ENCODE measurements at places on chromosomes 13 and 19.
A peak's percentile ranks its signal among the peaks of the same experiment; 100 is the strongest.

GRCh38 chr19:31676271-31677004 is 327.2 kb upstream of the TSHZ3 start:
- DNase-seq, result no peak

- DNase-seq, result no peak
These were observed 379.0 kb downstream of the DNAJC15 start for GRCh38 chr13:43402380-43402779.

- DNase-seq, result no peak
These were observed 29.0 kb downstream of the BTBD2 start for GRCh38 chr19:1986357-1987162.

GRCh38 chr19:53537521-53538377 is at the start of gene ZNF331:
Gene ZNF331, plus strand, starts transcription at chr19:53538145. Its CDS starts 31,232 bp downstream, at chr19:53569377.
- peak; percentile 19 for DNase-seq

DNA sequence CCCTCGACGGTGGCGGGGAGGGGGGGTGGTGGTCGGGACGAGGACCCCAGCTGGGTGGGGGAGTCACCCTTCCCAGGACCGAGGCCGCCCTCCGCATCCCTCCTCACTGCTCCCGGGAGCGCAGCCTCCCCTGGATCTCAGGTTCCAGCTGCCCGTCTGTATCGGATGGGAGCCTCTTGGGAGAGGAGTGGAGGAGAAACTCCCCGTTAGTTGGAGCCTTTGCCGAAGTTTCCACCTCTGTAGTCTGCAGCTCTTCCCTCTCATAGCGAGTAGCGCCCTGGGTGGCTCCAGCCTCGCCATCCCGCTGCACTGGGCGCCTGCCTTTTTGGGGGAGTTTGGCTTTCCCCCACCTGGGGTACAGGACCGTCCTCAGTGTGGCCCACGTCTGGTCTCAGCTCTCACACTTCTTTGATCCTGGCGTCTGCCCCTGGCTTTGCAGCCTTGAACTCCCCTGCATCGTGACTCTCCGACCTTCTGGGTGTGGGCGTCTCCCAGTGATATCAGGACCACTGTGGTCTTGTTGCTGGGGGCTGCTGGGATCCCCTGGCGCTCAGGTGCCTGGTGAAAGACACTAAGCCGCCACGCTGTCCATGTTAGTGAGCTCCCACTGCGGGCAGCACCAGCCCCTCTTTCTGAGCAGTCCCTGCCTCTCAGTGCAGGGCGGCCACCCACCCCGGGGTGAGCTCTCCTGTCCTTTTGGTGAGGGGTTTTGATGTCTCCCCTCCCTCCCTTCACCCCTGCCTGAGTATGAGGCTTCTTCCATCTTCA is 1.1 kb downstream of the CNOT3 start:
- peak; percentile 9 for DNase-seq

- no peak for DNase-seq
These were observed 224.8 kb downstream of the SPRY2 start for GRCh38 chr13:80116107-80116506.

- DNase-seq, result no peak
These were observed 57.8 kb upstream of the POSTN start for GRCh38 chr13:37656247-37656940.

DNA sequence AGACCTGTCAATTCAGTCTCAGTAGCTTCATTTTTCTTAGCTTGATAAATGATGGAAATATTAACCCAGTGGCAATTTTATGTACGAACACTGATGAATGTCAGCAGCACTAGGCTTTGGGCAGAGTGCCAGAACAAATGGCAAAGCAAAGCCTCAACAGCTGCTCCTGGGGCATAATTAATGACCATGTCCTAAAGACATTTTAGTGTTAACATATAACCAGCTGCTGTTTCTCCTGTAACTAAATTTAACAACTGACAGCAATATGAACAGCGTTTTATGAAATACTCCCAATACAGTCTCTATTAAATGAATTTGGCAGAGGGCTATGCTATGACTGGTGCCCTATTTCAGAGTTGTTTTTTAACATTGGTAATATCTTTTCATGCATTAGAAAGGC is 47.1 kb downstream of the ZNF568 start:
- no peak for DNase-seq

DNA sequence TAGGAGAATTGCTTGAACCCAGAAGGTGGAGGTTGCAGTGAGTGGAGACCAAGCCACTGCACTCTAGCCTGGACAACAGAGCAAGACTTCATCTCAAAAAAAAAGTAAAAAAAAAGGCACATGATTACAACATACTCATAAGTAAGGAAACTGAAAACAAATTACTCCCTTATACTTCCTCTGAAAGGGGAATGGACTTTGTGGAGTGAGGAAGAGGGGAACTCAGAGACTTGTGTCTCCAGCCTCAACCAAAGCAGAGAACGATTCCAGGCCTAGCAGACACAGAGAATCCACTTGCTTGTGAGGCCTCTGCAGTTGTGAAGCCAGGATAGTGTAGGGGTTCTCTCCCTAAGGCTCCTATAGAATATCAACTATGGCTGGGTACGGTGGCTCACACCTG is 4.3 kb upstream of the LATS2 start:
- DNase-seq, result no peak

DNA sequence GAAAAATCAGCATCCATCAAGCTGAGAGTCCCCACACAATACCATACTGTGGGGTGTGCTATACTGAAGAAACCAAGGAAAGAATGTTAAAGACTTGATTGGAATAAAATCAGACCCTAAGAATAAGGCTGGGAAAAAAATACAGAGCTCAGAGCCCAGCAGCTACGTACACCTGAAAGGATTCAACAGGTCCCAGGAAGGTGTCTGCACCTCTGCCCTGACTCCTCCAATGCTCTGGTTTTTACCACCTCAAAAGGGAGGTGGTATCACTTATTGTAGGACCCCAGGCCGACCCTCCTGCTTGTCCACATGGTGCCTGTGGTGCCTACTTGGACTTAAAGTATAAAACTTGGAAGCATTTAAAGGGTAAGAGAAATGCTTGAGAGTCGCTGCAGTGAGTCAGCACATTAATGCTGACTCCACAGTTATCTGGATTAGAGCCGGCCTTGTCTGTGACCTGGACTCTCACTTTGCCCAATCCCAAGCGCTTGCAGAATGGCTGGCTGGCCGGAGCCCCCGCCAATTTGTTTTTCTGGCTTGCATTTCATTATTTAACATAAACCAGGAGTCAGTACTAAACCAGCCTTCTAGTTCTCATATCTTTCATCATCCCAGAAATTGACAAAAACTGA is 110.1 kb downstream of the FGF14 start:
- DNase-seq, result no peak

DNA sequence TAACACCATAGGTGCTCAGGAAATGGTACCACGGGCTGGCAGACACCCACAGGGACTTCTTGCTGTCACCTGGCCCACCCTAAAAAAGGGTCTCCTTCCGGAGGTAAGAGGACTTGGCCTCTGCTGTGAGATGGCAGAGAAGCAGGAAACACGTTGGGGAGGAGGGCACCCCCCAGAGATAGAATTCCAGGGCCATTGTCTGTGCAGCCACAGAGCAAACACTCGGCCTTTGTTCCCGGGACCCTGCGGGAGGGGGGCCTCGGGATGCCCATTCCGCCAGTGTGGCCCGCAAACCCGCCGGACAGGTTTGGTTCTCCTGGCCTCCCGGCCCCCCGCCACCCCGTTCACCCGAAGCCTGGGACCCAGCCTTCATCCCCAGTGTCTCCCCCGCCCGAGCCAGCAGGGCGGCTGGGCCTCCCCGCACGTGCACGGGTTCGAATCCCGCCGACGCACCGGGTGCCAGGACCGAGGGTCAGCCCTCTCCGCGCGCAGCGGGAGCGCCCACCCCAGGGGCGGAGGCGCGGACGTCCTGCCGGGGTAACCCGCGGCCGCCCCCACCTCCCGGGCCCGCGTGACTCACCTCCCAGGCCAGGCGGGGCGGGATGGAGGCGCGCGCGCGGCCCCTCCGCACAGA is 714 bp downstream of the PLPP2 start:
- DNase-seq, result peak; percentile 83

GRCh38 chr19:14555918-14556661 is 15.8 kb downstream of the NDUFB7 start:
- DNase-seq, result no peak

DNA sequence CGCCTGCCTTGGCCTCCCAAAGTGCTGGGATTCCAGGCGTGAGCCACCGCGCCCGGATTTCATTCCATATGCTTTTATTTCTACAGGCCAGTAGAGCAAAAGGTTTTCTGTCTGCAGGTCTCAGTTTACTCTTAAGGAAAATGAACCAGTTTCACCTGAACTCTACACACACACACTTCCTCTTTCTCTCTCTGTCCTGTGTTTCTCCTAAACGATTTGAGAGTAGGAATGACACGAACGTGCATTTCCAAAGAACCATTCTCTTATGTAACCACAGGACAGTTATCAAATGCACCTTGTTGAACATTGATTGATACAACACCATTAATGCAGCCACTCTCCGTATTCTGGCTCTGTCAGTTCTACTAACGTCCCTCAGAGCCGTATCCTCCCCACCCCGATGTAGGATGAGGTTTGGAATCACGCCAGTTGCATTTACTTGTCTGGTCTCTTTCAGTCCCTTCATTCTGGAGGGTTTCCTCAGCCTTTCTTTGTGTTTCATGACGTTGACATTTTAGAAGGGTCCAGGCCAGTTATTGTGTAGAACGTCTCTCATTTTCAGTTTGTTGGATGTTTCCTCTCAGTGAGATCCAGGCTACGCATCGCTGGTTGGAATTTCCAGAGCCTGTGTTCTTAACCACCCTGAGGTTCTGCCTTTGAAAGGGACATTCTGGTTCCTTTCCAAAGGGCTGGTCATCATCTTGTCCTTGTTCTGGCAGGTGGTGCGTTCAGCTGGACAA is 36.0 kb downstream of the BICRA start:
- no peak for DNase-seq

- DNase-seq, result no peak
These were observed 703 bp upstream of the FBL start for GRCh38 chr19:39846678-39847486.

- no peak for DNase-seq
These were observed 313.5 kb downstream of the KLF12 start for GRCh38 chr13:73820688-73821087.

DNA sequence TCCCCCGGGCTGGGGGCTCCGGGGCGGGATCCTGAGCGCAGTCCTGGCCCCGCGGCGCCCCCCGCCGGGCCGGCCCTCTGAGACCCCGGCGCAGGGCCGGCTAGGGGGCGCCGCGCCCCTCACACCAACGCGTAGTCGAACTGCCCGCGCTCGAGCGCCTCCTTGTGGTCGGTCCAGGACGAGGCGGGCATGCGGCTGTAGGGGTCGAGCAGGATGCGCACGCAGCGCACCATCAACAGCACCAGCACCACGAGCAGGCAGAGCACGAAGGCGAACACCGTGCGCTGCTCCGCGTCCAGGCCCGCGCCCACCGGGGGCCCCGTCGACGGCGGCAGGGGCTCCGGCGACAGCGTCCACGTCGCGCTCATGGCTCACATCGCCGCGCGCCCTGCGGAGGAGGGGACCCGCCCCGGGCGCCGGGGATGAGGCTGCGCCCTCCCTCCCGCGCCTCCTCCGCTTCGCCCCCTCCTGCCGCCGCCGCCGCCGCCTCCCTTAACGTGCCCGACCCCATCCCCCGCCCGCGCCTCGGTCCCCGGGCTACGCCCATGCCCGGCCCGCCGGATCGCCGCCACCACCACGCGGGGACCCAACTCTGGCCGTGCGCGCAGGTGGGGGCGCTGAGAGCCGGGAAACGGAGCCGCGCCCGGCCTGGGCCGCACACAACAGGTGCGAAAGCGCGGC is 624 bp downstream of the CTXN1 start:
- DNase-seq, result peak; percentile 31
